ENCODE measurements at places on chromosomes 5 and 9. TPM values are rescaled to one million over a fixed set of nuclear protein-coding genes. Genes with fewer than 3 reads are reported as not detected.

DNA sequence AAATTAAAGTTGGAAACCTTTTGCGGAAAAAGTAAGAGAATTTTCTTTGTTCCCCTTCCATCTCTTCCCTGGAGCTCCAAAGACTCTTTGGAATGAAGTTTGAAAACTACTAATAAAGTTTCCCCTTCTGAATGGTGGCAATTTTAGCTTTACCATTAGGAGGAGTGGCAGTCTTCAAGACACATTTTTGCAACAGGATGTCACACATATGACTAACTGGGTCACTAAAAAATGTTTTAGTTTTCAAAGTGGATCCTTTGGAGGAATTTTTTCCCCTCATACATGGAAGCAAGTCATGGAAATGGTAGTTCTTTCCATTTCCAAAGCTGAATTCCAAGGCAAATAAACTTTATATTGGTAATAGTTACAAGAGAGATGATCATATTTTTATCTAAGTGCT is 15.6 kb downstream of the FBXO4 start:
- DNase-seq: no peak

DNA sequence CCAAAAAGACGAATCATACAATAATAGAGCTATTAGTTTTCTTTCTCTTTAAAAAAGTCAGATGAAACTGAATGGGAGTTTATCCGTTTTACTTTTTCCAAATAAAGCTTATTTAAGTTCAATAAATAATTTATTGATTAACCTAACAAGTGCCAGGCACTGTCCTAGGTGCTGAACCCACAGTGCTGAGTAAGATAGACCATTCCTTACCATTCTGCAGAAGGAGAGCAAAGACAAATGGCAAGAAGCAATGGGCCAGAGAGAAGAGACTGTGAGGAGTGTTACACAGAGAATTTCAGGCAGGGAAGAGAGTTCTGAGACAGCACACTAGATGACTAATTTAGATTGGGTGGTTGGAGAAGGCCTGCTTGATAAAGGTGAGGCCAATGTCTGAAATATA is 127.2 kb downstream of the AUH start:
- no peak for DNase-seq

DNA sequence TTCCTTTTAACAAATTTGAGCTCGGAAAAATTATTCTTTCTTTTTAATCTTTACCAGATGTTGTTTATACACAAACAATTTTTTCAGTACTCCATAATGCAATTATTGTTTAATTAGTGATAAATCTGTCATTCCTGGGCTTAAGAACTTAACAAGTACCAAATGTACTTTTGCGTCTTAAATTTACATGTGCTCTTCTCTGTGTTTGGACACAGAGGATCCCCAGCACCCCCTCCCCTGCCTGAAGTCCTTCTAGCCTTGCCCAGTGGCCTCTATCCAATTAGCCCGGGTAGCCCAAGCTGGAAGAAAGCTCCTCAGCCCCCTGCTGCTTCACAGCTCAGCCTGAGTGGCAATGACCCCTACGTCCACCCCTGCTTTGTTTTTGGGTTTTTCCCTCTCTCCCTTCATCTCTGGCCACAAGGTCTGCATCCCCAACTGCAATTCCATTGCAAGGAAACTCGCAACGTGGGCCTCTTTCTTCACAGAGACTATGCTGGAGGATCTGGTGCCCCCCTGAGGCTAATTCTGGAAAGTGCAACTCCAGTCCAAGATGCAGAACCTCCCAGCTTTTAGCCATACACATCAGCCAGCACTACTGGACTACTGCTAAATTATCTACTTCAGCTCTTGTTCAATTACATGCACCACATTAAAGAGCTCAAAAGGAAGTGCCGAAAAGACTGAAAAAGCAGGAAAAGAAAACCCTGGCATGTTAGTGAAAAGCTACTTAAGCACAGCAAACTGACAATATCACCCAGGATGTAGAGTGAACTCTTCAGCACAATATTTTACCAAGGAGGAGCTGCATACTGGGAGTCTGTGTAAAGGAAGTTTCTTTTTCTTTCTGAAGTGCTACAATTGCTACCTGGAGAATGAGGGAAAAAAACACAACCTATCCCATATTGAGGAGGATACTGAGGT is 186.2 kb downstream of the FANCC start:
- peak; percentile 83 for DNase-seq

The CKMT2 gene
- total RNA-seq: 0.43 TPM

DNA sequence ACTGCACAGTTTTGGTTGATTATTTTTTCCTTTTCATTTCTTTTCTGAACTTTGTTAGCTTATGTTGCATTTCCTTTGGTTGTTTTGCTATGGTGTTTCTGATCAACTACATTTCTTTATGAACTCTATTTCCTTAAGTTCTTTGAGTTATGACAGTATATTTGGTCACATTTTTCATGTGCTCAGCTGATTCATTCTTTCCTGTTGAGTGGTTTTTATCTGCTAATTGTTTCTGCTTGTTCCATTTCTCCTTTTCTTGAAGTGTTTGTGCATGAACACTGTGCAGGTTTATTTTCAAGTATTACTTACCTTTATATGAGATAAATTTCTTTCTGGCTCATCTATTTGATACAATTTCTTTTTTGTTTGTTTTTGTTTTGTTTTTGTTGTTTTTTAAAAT is 50.9 kb upstream of the MACIR start:
- peak; percentile 22 for DNase-seq

- DNase-seq: peak; percentile 28
Observed at GRCh38 chr5:33516421-33516820, 75.7 kb downstream of the TARS1 start.
